ENCODE measurements at places on chromosomes 5 and 9. TPM values are rescaled to one million over a fixed set of nuclear protein-coding genes. Genes with fewer than 3 reads are reported as not detected.

GRCh38 chr5:68049053-68049713 is 166.4 kb upstream of the PIK3R1 start:
- no peak for DNase-seq

- DNase-seq: no peak
Observed at GRCh38 chr9:36132086-36132485, 4.4 kb upstream of the GLIPR2 start.

The KLHL9 gene
- 29.6 TPM for total RNA-seq

DNA sequence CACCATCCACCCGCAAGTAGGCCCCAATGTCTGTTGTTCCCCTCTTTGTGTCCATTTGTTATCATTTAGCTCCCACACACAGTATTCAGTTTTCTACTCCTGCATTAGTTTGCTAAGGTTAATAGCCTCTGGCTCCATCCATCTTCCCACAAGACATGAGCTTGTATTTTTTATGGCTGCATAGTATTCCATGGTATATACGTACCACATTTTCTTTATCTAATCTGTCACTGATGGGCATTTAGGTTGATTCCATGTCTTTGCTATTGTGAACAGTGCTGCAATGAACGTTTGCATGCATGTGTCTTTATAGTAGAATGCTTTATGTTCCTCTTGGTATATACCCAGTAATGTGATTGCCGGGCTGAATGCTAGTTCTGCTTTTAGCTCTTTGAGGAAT is 150.4 kb downstream of the DCP2 start:
- no peak for DNase-seq

The TMEM232 gene
- 3.3 TPM for total RNA-seq

- DNase-seq: peak; percentile 31
Observed at GRCh38 chr5:115180165-115180709, 10.5 kb upstream of the TRIM36 start.

The STPG3 gene
- total RNA-seq: not detected

The FGF10 gene
- total RNA-seq: 17.8 TPM

DNA sequence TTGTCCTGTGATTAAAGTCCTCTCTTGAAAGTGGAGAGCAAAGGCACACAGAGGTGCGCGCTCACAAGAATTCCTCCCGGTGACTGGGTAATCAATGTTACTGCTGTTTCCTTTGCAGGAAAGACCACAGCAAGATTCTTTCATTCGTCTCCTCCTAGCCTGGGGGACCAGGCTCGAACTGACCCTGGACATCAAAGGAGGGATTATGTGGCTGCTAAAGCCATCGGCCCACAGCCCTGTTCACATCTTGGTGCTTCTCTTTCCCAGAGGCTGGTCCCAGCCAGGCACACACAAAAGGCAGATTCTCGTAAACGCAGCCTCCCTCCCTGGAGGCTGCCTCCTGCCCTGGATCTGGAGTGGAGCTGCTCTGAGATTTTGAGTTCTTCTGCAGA is 230.9 kb downstream of the FANCC start:
- no peak for DNase-seq

The SLC6A19 gene
- not detected for total RNA-seq

The CSF2 gene
- not detected for total RNA-seq

- no peak for DNase-seq
Observed at GRCh38 chr5:55154873-55155272, 5.1 kb upstream of the GPX8 start.

- DNase-seq: no peak
Observed at GRCh38 chr5:37734114-37734513, 105.7 kb downstream of the GDNF start.

DNA sequence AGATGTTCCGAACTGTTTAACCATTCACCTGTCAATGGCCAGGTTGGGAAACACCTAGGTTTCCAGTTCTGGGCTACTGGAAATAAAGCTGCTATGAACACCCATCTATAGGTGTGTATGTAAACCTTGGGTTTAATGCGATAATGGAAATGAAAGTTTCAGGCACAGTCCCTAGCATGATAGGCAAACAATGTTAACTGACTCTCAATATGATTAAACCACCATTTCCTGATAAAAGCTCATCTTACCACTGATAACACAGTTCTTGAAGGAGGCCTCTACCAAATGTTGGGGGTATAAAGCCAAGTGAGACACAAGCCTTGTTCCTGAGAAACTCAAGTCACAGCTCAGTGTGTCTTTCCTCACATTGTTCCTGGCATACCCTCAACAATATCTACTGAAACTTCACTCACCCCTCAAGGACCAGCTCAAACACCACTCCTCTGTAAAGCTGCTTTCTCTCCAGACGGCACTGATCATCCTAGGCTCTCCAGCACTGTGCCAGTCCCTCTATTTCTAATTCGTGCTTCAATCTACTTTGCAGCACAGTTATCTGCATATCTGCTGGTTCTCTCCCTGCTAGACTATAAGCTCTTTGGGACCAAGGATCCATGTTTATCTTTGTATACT is 15.8 kb downstream of the RAB14 start:
- no peak for DNase-seq

The PCDHB6 gene
- total RNA-seq: 2.0 TPM

DNA sequence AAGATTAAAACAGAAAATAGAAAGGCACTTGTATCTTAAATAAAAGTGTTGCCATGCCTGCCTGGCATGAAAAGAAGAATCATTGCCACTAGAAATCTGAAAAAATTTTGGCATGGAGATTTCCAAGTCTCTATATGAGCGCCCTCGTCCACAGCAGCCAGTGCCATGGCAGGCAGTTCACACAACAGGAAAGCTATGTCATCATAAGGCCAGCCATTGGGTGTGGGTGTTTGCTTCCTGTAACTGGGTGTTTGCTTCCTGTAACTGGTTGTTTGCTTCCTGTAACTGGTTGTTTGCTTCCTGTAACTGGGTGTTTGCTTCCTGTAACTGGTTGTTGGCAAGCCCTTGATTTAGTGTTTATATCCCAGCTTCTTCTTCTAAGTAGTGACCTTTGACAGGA is 446.7 kb downstream of the IRX1 start:
- DNase-seq: no peak

GRCh38 chr9:98563212-98563907 is 145.4 kb downstream of the GABBR2 start:
- DNase-seq: no peak

GRCh38 chr5:118174671-118175070 is 813.7 kb downstream of the DTWD2 start:
- no peak for DNase-seq

GRCh38 chr9:99513441-99514112 is 291.5 kb downstream of the SEC61B start:
- DNase-seq: no peak

DNA sequence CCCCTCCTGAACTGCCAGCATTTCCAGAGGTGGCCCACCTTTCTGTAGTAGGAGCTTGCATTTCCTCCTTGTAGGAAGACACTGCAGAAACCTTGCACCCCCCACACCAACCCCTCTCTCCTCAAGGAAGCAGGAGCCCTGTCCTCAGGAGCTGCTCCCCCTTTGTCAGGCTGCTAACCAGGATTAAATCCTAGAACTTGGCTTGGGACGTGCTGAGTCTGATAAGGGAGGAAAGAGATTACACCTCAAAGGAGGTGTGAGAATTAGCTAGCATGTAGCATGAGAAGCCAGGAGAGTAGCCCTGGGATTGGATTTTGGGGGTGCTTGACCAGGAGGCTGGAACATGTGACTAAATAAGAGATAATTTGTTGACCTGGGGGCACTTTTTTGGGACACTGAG is 119.8 kb upstream of the ALDH1B1 start:
- DNase-seq: no peak

The PCDHB7 gene
- total RNA-seq: 4.0 TPM

The TICAM2 gene
- total RNA-seq: 5.5 TPM

- DNase-seq: no peak
Observed at GRCh38 chr9:17742067-17742466, 163.2 kb downstream of the SH3GL2 start.

GRCh38 chr5:172450861-172451695 is 3.2 kb downstream of the SH3PXD2B start:
- peak; percentile 67 for DNase-seq

The WDR38 gene
- total RNA-seq: 22.5 TPM

- no peak for DNase-seq
Observed at GRCh38 chr5:127851964-127852363, 148.8 kb downstream of the CCDC192 start.

The HK3 gene
- total RNA-seq: 0.61 TPM

GRCh38 chr5:89435347-89435746 is 552.4 kb upstream of the MEF2C start:
- no peak for DNase-seq

DNA sequence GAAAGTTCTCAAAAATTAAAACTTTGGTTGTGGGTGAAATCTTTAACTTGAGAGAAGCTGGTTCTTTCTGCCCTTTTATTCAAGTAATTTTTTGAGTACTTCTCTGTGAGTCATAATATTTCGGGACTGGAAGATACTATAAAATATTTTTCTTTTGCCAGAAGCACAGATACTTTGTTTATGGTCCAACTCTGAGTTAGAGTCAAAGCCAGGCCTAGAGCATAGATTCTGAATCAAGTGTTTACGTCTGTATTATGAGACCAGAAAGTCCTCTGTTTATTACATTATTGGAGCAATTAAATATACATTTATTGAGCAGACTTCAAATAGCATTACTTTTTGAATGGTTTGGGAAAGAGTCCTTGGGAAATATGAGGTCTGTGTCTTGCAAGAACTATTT is 187.9 kb downstream of the FER start:
- DNase-seq: no peak

DNA sequence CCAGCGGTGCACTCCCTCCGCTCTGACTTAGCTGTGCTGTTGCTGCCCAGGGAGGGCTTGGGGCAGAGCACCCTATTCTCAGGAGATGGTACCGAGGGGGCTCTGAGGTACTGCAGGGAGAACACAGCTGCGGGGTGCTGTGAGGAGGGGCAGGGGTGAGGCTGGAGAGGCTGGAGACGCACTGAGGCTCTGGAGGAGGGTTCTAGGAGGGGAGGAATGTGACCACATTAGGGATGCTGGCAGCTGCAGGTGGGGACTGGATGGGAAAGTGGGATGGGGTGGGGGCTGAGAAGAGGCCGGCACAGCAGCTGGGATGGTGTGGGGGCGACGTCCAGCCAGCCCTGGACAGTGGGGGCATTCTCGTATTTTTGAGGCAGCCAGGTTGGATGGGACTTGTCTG is 20.9 kb downstream of the NCS1 start:
- DNase-seq: no peak

The OTP gene
- not detected for total RNA-seq

DNA sequence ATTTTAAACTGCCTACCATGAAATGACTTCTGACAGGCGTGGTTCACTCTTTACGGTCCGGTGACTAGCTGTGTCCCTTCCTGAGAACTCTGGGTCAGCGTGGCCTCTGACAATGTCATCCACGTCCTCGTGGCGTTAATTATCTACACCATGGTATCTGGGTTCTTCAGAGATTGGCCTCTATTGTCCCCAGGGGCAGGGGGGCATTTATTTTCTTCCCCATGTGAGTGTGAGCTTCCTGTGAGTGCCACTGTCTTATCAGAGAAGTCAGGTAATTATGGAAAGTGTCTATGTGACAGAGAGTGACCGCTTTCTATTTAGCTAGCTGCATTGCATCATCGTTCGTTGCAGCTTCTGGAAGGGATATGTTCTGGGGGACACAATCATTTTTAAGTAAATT is 77.2 kb downstream of the FBXL7 start:
- DNase-seq: no peak

The RETREG1 gene
- 5.1 TPM for total RNA-seq

The TSSK1B gene
- total RNA-seq: not detected

The MARCOL gene
- total RNA-seq: not detected

DNA sequence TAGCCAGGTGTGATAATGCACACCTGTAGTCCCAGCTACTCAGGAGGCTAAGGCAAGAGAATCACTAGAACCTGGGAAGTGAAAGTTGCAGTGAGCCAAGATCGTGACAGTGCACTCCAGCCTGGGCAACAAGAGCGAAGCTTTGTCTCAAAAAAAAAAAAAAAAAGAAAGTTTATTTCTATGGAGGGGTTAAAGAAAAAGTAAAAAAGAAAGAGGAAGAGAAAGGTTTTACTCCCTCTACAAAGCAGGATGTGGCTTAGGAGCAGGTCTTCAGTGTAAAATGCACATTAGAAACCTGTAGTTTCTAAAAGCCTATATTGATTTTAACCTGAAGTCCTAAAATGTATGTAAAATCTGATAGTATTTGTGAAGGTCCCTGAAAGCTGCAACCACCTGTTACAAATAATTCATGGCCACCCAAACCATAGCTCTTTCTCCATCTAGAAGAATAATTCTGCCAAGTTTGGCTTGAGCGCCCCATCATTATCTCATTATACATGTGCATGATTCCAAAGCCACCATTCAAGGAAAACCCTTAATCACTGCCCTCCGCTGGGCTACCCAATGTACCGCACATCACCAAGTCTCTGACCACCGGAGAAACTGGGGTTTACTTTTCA is 3.4 kb downstream of the FNBP1 start:
- DNase-seq: no peak

GRCh38 chr9:73137914-73138313 is 13.8 kb upstream of the ANXA1 start:
- no peak for DNase-seq

The FOXD4L3 gene
- total RNA-seq: not detected

DNA sequence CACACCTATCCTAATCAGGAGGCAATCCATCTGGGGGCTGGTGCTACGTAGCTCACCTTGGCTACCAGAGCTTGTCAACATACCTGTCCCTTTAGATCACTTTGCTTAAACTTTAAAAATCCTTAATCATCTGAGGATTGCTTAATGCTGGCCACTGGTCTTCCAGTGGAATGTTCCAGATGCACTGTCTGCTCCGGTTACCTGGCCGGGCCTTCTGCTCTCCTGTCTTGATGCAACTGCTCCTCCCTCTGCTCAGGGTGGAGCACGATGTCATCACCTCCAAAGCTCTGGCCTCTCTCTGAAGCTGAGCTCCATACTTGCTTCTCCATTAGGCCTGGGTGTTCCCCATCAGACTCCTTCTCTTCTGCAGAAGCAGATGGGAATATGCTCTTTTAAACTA is 106.5 kb upstream of the OTULINL start:
- DNase-seq: no peak

DNA sequence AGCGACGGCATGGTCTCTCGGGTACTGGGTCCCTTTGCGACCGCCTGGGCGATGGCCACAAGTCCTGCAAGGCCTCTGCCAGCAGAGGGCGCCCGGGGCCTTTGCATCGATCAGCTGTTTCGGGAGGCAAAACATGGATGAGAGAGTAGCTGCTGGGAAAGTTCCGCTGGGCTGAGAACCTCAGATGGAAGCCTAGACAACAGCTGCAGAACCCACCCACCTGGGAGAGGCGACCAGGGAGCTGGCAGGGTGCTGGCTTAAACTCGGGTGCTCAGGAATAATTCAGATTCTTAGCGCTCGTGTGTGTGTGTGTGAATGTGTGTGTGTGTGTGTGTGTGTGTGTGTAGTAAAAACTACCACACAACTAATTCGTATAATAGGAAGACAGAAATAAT is 50.0 kb downstream of the TRIM32 start:
- peak; percentile 16 for DNase-seq

GRCh38 chr9:71854811-71855210 is 56.2 kb downstream of the ABHD17B start:
- DNase-seq: no peak

DNA sequence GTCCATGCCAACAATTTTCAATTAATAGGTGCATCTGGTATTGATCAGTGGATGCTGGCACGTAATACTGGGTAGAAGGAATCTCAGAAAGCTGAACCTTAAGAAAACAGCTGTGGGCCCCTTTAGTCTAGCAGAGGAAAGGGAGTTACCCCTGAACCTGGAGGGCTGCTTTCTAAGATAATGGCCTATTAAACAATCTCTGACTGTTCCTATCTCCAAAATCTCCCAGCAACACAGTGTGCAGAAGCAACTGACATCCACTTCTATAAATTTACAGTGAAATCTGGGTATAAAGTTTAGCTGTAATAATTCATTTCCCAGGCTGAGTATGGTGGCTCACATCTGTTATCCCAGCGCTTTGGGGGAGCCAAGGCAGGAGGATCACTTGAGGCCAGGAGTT is 198.8 kb downstream of the MAPKAP1 start:
- no peak for DNase-seq

GRCh38 chr5:36369219-36369690 is 67.6 kb upstream of the RANBP3L start:
- no peak for DNase-seq

Measured in ovary (tissue), 10 donors.